CD4-positive, alpha-beta T cell treated with Interleukin-1 beta for 1 hour (primary cell): ENCODE measurements at places on chromosomes 13 and 19.

GRCh38 chr13:83286737-83287136 is 595.5 kb downstream of the SLITRK1 start:
- no peak for DNase-seq

DNA sequence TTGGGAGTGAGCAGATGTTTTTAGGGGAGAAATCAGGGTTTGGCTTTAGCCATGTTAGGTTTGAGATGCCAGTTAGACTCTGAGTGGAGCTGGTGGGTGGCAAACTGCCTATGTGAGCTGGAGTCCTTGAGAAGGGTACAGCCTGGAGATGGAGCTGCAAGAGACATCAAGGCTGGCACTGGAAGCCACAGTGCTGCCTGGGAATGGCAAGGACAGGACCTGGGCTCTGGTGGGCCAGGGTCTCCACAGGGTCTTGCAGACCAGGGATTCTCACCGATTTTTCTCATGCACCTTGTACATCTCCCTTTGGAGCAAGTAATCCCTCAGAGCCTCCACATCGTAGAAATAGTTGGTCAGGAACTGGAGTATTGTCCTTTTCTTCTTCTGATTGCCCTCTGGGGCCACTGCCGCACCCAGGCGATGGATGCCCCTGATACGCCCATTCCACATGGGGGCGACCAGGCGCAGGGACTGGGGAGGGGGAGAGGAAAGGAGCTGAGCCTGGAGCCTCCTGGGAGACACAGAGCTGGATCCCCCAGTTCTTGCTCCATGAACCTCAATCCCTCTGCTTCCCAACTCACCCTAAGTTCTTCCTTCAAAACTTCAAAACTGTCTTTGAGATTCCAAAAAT is 1.7 kb downstream of the DMAC2 start:
- no peak for DNase-seq

GRCh38 chr19:24054044-24054935 is 32.7 kb upstream of the ZNF254 start:
- no peak for DNase-seq

DNA sequence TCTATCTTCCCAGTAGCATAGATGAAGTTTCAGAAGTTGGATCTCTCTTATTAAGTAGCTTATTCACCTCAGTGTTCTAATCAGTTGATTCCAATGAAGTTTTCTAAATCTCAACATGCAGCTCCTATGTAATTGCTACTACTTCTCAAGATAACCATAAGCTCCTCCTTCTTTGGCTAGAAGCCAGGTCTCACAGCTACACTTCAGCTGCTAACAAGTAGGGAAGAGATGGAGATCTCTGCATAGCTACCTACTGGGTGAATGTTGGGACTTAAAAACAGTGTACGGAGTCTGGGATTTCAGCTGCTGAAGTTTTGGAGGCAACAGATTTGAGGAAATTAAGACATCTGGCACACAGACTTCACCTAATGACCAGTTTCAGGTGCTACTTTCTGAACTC is 661.0 kb downstream of the SLITRK1 start:
- DNase-seq: no peak

- no peak for DNase-seq
Observed at GRCh38 chr19:3056417-3057088, 5.7 kb downstream of the TLE5 start.

GRCh38 chr13:30194906-30195305 is 112.4 kb downstream of the KATNAL1 start:
- no peak for DNase-seq

GRCh38 chr13:59793107-59793506 is 370.6 kb downstream of the DIAPH3 start:
- DNase-seq: no peak
